ENCODE measurements at places on chromosomes 13 and 19. TPM values are rescaled to one million over a fixed set of nuclear protein-coding genes. Genes with fewer than 3 reads are reported as not detected.

Gene PNMA8B
- total RNA-seq, result 1.3 TPM

DNA sequence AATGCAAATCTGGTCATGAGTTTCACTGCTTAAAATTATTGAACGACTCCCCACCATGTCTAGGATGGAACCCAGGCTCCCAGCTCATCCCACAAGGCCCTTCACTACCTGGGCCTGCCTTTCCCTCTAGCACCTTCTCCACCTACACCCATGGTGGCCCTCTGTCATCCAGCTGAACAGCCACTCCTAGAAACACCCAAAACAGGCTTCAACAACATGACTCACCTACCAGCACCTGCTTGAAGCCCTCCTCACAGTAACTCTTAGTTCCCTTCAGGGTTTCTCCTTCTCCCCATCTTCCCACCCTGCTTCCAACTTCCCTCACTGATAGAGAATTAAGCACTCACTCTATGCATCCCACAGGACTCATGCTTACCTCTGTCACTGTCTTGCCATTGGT is 6.6 kb upstream of the IGFL2 start:
- no peaks in the 10 kb centered on the region for H3K36me3 ChIP-seq
- no peak overlapping the region for H3K4me3 ChIP-seq
- H3K4me1 ChIP-seq, result no peaks in the 10 kb centered on the region

Gene F7
- 0.16 TPM for total RNA-seq

Gene APOC4
- total RNA-seq, result not detected

GRCh38 chr13:68369739-68370138 is 1139.6 kb upstream of the PCDH9 start:
- H3K36me3 ChIP-seq, result no peaks in the 10 kb centered on the region
- H3K4me3 ChIP-seq, result no peak overlapping the region
- H3K27me3 ChIP-seq, result no peaks in the 10 kb centered on the region
- H3K4me1 ChIP-seq, result no peaks in the 10 kb centered on the region
- DNase-seq, result no peak
- H3K27ac ChIP-seq, result no peak overlapping the region

Gene PTPRH
- 2.8 TPM for total RNA-seq

Gene OR4F17
- total RNA-seq, result 0.35 TPM

- H3K4me3 ChIP-seq, result no peak overlapping the region
- no peaks in the 10 kb centered on the region for H3K36me3 ChIP-seq
- no peak for DNase-seq
- H3K27me3 ChIP-seq, result no peaks in the 10 kb centered on the region
Measured at GRCh38 chr19:12159773-12160414, 3.0 kb upstream of the ZNF136 start.

Gene FOSB
- total RNA-seq, result 0.98 TPM

Gene OR7A5
- total RNA-seq, result not detected

Gene SIX5
- total RNA-seq, result 19.4 TPM

GRCh38 chr13:113401452-113402415 is 37.8 kb upstream of the GRTP1 start:
- no peak overlapping the region for H3K27ac ChIP-seq
- H3K4me3 ChIP-seq, result no peak overlapping the region
- peak; percentile 68 for DNase-seq
- no peaks in the 10 kb centered on the region for H3K27me3 ChIP-seq
- H3K36me3 ChIP-seq, result no peaks in the 10 kb centered on the region

Gene MKNK2
- 190 TPM for total RNA-seq

Gene CLIP3
- 10.3 TPM for total RNA-seq

GRCh38 chr19:37303591-37304171 is 67.2 kb upstream of the ZNF527 start:
- H3K27me3 ChIP-seq, result no peaks in the 10 kb centered on the region
- no peaks in the 10 kb centered on the region for H3K36me3 ChIP-seq
- H3K4me1 ChIP-seq, result no peaks in the 10 kb centered on the region
- no peak for DNase-seq

- no peak for DNase-seq
- no peak within 1 kb of the TSS for H3K27ac ChIP-seq
- H3K4me1 ChIP-seq, result peaks cover 3% of the 10 kb centered on the region
- peaks cover 12% of the 10 kb centered on the region for H3K27me3 ChIP-seq
- no peaks in the 10 kb centered on the region for H3K36me3 ChIP-seq
- no peak within 1 kb of the TSS for H3K4me3 ChIP-seq
Measured at GRCh38 chr19:41993612-41994483, at the start of gene ATP1A3. Gene ATP1A3, minus strand, starts transcription at chr19:41994230. Its CDS starts 154 bp downstream, at chr19:41994076.

DNA sequence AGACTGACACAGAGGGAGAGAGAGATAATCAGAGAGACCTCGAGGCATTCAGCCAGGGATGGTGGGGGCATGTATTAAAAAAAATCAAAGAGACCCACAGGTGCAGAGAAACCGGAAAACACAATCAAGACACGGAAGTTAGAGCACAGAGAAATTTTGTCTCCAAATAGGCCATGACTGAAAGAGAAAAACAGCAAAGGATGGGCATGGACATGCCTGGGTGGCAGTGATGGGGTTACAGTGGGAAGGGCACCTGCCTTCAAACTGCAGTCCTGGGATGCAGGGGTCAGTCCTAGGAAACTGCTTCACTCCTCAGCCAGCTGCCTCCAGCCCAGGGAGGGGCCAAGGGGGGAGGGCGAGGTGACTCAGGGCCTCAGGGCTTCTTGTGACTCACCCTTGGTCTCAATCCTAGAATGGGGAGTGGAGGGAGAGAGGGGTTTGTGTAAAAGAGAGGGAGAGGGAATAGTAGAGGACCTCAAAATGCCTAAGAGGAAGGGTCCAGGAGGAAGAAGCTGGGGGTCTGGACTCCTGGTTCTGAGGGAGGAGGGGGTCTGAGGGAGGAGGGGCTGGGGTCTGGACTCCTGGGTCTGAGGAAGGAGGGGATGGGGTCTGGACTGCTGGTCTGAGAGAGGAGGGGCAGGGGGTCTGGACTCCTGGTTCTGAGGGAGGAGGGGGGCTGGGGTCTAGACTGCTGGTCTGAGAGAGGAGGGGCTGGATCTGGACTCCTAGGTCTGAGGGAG is 3.6 kb upstream of the KCNN4 start:
- H3K27me3 ChIP-seq, result no peaks in the 10 kb centered on the region
- no peaks in the 10 kb centered on the region for H3K4me1 ChIP-seq
- H3K4me3 ChIP-seq, result no peak overlapping the region
- no peak overlapping the region for H3K27ac ChIP-seq
- H3K36me3 ChIP-seq, result no peaks in the 10 kb centered on the region

DNA sequence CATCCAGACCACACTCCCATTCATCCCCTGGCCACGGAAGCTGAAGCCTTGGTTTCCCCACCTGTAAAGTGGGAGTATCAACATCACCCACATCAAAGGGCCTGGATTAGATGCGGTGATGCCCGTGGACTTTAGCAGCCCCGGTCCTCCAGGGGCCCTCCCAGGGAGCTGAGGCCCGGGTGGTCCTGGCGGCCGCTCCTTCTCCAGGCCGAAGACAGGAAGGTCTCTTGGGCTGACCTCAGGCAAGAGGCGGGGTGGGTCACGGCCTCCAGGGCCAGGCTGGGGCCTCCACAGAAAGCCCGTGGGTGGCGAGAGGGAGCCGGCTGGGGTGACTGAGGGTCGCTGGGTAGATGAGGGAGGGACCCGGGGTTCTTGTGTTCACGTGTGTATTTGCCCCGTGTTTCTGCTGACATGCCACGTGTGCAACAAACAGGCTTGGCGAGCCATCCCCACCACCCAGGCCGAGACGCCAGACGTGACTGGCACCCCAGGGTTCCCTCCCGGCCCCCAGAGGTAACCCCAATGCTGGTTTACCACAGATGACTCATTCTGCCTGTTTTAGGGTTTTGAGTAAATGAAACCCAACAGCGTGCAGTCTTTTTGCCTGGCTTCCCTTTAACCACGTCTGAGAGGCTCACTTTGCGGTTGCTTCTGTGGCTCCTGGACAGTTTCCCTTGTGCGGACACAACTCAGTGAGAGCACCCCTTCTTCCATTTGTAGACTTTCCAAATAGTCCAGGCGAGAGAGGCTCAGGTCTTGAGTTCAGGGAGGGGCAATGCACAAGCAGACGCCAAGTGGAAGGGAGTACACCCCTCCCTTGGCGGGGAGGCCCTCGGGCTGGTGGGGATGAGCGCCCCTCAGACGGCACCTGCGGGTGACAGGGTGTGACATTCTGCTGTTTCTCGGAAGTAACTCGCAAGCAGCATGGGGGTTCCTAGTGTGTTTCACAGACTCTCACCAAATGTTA is 42.9 kb downstream of the C13orf46 start:
- H3K27ac ChIP-seq, result no peak overlapping the region
- no peak overlapping the region for H3K4me3 ChIP-seq
- H3K27me3 ChIP-seq, result no peaks in the 10 kb centered on the region
- no peaks in the 10 kb centered on the region for H3K36me3 ChIP-seq

Gene GPATCH1
- total RNA-seq, result 9.1 TPM

- no peak overlapping the region for H3K4me3 ChIP-seq
- no peaks in the 10 kb centered on the region for H3K36me3 ChIP-seq
- no peak for DNase-seq
- no peaks in the 10 kb centered on the region for H3K27me3 ChIP-seq
- no peaks in the 10 kb centered on the region for H3K4me1 ChIP-seq
Measured at GRCh38 chr13:60220072-60220471, 56.3 kb upstream of the DIAPH3 start.

- no peak overlapping the region for H3K27ac ChIP-seq
- peak; percentile 13 for DNase-seq
- H3K27me3 ChIP-seq, result no peaks in the 10 kb centered on the region
- no peaks in the 10 kb centered on the region for H3K36me3 ChIP-seq
- H3K4me1 ChIP-seq, result no peaks in the 10 kb centered on the region
Measured at GRCh38 chr13:90723381-90723780, 624.1 kb upstream of the MIR17HG start.

Gene ZNF93
- total RNA-seq, result 4.5 TPM

Gene FCER2
- total RNA-seq, result 1.0 TPM

Gene PRODH2
- total RNA-seq, result 9.0 TPM

DNA sequence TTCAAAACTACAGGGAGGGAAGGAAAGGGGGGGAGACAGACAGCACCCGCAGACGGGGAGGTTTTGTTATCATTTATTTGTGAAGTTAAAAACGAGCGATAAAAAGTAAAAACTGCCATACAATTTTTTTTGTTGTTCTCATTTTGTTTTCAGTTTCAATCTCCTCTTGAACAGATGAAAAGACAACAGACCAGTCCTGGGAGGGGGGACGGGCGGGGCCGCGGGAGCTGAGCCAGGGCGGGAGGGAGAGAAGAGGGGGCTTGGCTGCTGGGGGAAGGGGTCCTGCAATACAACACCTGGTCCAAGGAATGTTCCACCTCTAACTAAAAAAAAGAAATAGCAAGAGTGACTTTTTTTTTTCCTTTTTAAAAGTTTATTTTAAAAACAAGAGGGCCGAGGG is 11.3 kb downstream of the KHSRP start:
- no peaks in the 10 kb centered on the region for H3K27me3 ChIP-seq
- H3K4me1 ChIP-seq, result no peaks in the 10 kb centered on the region
- H3K4me3 ChIP-seq, result no peak overlapping the region
- H3K36me3 ChIP-seq, result peaks cover 10% of the 10 kb centered on the region

DNA sequence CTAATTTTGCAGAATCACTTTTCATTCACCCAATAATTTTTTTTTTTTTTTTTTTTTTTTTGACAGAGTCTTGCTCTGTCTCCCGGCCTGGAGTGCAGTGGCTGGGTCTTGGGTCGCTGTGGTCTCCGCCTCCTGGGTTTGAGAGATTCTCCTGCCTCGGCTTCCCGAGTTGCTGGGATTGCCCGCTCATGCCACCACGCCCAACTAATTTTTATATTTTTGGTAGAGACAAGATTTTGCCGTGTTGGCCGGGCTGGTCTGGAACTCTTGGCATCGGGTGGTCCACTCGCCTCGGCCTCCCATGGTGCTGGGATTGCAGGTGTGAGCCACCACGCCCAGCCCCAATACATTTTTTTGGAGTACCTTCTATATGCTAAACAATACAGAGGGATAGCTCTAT is 1120.0 kb upstream of the ATXN8OS start:
- no peaks in the 10 kb centered on the region for H3K36me3 ChIP-seq
- no peaks in the 10 kb centered on the region for H3K27me3 ChIP-seq
- H3K4me3 ChIP-seq, result no peak overlapping the region
- H3K27ac ChIP-seq, result no peak overlapping the region
- DNase-seq, result peak; percentile 23
- no peaks in the 10 kb centered on the region for H3K4me1 ChIP-seq

- no peak for DNase-seq
- H3K4me3 ChIP-seq, result no peak overlapping the region
- peak overlapping the region; percentile 58 for H3K27ac ChIP-seq
- H3K27me3 ChIP-seq, result no peaks in the 10 kb centered on the region
- H3K36me3 ChIP-seq, result peaks cover 29% of the 10 kb centered on the region
Measured at GRCh38 chr19:34337739-34338138, 27.3 kb upstream of the GPI start.

DNA sequence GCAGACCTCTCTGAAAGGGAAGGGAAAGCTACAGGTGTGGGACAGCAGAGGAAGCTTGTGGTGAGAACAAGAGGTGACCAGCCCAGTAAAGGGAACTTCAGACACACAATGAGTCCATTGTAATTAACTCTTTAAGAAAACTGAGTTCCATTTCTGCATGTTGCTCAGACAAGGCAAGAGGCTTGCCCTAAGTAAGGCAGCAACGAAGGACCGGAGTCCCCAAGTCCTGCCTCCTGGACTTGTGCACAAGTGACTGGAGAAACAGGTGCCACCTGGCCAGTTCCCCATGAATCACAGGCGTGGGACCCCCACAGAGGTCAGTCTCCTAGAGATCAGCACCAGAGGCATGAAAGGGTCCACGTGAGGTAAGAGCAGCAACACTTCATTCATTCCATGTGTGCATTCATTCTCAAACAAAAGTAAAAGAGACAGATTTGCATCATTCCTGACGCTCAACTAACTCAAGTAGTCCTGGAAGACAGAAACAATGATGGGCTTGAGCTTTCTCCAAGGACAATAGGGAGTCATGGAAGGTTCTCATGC is 14.7 kb upstream of the SIGLEC6 start:
- DNase-seq, result no peak
- no peak overlapping the region for H3K4me3 ChIP-seq
- no peaks in the 10 kb centered on the region for H3K36me3 ChIP-seq
- H3K27me3 ChIP-seq, result no peaks in the 10 kb centered on the region
- H3K4me1 ChIP-seq, result no peaks in the 10 kb centered on the region
- H3K27ac ChIP-seq, result no peak overlapping the region

DNA sequence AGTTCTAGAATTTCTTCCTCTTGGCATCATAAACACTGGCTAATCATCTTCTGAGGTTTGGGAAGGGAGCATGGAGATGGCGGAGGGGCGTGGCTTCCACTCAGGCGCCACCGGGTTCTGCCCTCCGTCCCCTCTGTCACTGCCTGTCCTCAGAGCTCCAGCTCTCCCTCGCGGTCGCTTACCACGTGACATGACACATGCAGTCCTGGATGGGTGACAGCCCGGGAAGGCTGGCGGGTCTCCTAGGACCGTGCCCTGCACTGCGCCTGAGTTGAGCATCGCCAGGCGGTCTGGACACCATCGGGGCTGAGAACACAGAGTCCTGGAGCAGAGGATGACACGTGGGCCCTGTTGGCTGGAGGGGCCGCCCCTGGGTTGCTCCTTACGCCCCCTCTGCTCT is 123.3 kb downstream of the RAB20 start:
- no peaks in the 10 kb centered on the region for H3K4me1 ChIP-seq
- no peak overlapping the region for H3K4me3 ChIP-seq
- H3K27me3 ChIP-seq, result no peaks in the 10 kb centered on the region
- no peak overlapping the region for H3K27ac ChIP-seq
- no peak for DNase-seq

- no peak overlapping the region for H3K4me3 ChIP-seq
- H3K27me3 ChIP-seq, result no peaks in the 10 kb centered on the region
- no peaks in the 10 kb centered on the region for H3K4me1 ChIP-seq
- H3K27ac ChIP-seq, result no peak overlapping the region
- no peak for DNase-seq
Measured at GRCh38 chr13:34247596-34247995, 429.6 kb downstream of the RFC3 start.

Gene IRGQ
- 24.2 TPM for total RNA-seq

GRCh38 chr19:3186160-3186688 is 494 bp downstream of the NCLN start:
- no peaks in the 10 kb centered on the region for H3K36me3 ChIP-seq
- no peaks in the 10 kb centered on the region for H3K27me3 ChIP-seq
- H3K4me1 ChIP-seq, result no peaks in the 10 kb centered on the region
- peak overlapping the region; percentile 73 for H3K4me3 ChIP-seq

Gene ZNF555
- total RNA-seq, result 9.8 TPM

Gene LILRB2
- 11.5 TPM for total RNA-seq
